Activated CD4-positive, alpha-beta T cell treated with anti-CD3 and anti-CD28 coated beads, Interleukin-2, amount 10 ng/mL, durations not matched to agents 24 days and 14 days (primary cell): ENCODE measurements at places on chromosomes 7 and 10.

DNA sequence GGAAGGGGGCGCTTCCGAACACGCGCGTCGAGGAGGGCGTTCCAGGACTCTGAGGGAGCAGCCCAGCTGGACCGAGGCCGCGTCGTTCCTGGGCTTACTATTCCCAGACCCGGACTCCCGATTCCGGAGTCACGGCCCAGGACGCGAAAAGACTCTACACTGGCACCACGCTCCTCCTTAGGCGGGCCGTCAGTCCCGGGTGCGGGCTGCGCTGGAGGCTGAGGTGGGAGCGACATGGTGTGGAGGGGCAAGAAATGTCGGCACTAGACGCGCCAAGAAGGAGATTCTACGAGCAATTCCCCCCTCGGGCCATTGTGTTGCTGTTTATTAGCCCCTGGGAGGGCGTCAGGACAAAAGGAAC, 584 bp upstream of the RUNDC3B start:
- no peak overlapping the region for H3K27ac ChIP-seq
- H3K27me3 ChIP-seq, result peaks cover 27% of the 10 kb centered on the region
- no peak for DNase-seq

DNA sequence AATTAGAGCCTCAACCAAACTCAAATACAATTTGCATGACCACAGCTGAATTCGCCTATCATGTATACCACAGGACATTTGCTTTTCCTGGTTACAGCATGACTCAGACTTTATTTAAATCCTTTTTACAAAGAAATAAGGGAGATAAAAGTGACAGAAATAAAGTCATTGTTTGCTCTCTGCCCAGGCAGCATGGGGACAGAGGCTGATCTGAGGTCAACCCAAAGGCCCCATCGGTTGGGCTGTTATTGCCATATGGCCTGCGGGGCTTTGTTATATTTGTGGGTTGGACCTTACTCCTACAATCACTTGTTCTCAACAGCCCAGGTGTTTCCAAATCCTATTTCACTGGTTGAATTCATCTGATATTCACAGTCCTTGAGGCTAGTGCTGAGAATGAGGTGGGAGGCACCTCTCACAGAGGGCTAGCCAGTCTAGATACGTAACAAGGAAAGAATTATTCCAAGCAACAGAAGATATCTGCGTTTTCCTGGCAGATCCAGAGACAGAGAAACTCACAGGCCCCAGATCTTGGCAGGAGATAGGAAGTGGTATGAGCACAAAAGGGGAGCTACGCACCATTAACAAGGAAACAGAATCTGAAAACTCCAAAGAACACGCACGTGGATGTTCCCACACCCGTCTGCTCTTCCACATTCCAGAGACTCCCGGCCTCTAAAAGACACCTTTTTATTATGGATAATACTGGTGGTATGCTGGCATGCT, 117.3 kb downstream of the HIPK2 start:
- H3K4me3 ChIP-seq, result no peak overlapping the region
- H3K27ac ChIP-seq, result no peak overlapping the region
- no peaks in the 10 kb centered on the region for H3K27me3 ChIP-seq
- peaks cover 16% of the 10 kb centered on the region for H3K4me1 ChIP-seq
- peaks cover 13% of the 10 kb centered on the region for H3K36me3 ChIP-seq
- no peak for DNase-seq

DNA sequence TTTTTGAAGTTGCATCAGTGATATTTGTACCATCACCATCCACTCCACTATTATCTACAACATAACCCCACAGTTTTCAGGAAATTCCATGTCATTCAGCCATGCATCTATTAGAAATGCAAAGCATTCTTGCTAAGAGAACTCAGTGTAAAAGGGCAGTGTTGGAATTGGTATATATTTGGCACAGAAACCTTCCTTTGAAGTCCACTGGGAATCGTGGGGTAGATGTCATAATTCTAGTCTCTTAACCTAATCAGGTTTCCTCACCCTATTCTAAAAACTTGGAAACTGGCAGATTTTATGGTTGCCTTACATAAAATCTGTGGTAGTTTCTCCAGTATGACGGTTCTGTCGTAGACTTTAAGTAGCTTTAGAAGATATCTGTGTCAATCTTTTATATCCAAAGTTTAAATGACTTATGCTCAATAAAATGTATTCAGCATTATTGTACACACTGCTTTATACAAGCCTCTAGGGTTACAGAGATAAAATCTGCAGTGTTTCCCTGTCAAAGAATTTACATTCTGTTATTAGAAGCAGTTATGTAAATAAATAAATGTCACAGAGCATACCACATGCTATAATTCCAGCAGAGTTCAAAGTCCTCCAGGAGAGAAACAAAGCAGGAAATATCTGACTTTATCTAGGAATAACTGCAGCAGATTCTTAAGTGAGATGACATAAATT, 704.4 kb upstream of the CELF2 start:
- H3K4me3 ChIP-seq, result no peak overlapping the region
- no peaks in the 10 kb centered on the region for H3K27me3 ChIP-seq
- H3K27ac ChIP-seq, result no peak overlapping the region

DNA sequence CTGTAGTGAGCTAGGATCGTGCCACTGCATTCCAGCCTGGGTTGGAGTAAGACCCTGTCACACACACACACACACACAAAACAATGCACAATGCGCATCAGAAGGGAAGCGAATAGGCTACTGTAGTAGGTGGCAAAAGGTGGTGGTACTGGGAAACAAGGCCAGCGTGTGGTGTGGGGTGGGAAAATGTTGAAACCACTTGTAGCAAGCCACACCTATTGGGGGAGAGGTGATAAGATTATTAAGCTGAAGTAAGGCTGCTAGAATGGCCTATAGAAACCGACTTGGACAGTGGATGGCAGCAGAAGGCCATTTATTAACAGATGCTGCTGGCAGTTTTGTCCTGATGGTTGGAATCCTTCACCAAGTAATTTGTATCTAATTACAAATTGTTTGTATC, 7.2 kb upstream of the CHCHD1 start:
- H3K27ac ChIP-seq, result no peak overlapping the region
- peaks cover 49% of the 10 kb centered on the region for H3K4me1 ChIP-seq
- H3K36me3 ChIP-seq, result peaks cover 66% of the 10 kb centered on the region

DNA sequence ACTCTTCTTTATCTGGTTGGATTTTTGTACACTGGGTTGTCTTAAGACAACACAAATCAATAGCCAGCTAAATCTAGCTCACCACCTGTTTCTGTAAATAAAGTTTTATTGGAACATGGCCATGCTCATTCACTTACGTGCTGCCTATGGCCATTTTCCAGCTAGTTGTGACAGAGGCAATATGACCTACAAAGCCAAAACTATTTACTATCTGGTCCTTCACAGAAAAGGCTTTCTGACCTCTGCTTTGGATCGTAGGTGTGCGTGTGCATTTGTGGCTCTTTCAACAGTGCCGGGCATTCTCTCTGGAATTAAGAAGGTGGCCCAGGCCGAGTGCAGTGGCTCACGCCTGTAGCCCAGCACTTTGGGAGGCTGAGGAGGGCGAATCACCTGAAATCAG, 45.5 kb downstream of the NRAP start:
- H3K4me3 ChIP-seq, result no peak overlapping the region
- no peak overlapping the region for H3K27ac ChIP-seq
- H3K27me3 ChIP-seq, result peaks cover 20% of the 10 kb centered on the region
- DNase-seq, result no peak
- no peaks in the 10 kb centered on the region for H3K36me3 ChIP-seq

DNA sequence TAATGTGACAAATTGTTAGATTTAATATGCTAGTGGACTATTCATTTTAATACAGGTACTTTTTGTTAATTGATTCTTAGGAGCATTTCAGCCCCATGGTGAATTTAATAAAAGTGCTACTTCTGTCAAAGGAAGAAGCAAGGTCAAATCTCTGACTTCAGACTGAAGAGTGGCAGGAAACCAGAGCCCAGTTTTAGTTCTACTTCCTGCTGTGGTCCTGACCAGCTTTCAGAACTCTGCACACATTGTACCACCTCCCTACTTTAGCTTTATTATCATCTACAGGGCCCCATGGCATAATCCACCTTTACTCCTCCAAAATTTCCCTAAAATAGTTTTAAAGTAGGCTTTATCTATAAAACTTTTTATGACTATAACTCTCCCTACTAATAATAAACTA, 33.7 kb downstream of the CTTNBP2 start:
- H3K36me3 ChIP-seq, result no peaks in the 10 kb centered on the region
- H3K4me3 ChIP-seq, result no peak overlapping the region
- H3K27me3 ChIP-seq, result no peaks in the 10 kb centered on the region
- peak; percentile 33 for DNase-seq
- no peak overlapping the region for H3K27ac ChIP-seq

DNA sequence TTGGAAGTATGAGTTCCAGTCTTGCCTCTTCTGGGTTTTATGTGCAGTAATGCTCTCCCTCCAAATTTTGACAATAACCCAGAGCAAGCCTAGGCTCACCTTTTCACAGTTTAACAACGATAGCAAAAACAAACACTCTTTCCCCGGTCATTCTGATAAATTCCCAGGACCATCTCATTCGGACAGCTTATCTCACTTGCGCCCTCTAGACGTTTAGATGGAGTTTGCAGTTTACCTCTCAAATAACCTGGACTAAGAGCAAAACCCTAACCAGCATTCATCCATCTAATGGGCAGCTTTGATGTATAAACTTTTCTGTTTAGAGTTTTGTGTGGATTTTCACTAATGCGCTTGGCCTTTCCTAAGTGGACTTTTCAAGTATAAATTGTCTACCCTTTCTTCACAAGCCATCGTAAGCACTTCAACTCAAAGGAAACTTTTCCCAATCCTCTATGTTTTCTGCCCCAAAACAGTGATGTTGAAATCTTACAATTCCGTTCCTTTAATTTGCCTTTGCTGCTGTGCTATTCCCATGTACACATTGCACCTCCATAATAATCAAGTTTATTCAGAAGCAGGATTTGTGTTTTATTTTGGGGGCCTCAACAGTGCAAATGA, 114.9 kb downstream of the HDAC9 start:
- no peak overlapping the region for H3K4me3 ChIP-seq
- no peak for DNase-seq
- peaks cover 2% of the 10 kb centered on the region for H3K4me1 ChIP-seq
- H3K36me3 ChIP-seq, result no peaks in the 10 kb centered on the region
- H3K27ac ChIP-seq, result no peak overlapping the region
- H3K27me3 ChIP-seq, result no peaks in the 10 kb centered on the region

GRCh38 chr7:12646139-12646538, 41.3 kb upstream of the ARL4A start:
- no peak overlapping the region for H3K27ac ChIP-seq
- no peak for DNase-seq
- peaks cover 2% of the 10 kb centered on the region for H3K27me3 ChIP-seq
- H3K4me3 ChIP-seq, result no peak overlapping the region
- no peaks in the 10 kb centered on the region for H3K4me1 ChIP-seq

GRCh38 chr7:158054611-158055010, 533.0 kb downstream of the PTPRN2 start:
- no peak overlapping the region for H3K4me3 ChIP-seq
- H3K27me3 ChIP-seq, result no peaks in the 10 kb centered on the region
- H3K36me3 ChIP-seq, result no peaks in the 10 kb centered on the region
- no peaks in the 10 kb centered on the region for H3K4me1 ChIP-seq

- H3K36me3 ChIP-seq, result no peaks in the 10 kb centered on the region
- no peak overlapping the region for H3K27ac ChIP-seq
Observed at GRCh38 chr7:115183431-115184057, 261.6 kb downstream of the MDFIC start.

GRCh38 chr7:27730112-27730511, 9.8 kb upstream of the TAX1BP1 start:
- no peaks in the 10 kb centered on the region for H3K36me3 ChIP-seq
- no peak overlapping the region for H3K4me3 ChIP-seq
- no peak overlapping the region for H3K27ac ChIP-seq
- no peak for DNase-seq

DNA sequence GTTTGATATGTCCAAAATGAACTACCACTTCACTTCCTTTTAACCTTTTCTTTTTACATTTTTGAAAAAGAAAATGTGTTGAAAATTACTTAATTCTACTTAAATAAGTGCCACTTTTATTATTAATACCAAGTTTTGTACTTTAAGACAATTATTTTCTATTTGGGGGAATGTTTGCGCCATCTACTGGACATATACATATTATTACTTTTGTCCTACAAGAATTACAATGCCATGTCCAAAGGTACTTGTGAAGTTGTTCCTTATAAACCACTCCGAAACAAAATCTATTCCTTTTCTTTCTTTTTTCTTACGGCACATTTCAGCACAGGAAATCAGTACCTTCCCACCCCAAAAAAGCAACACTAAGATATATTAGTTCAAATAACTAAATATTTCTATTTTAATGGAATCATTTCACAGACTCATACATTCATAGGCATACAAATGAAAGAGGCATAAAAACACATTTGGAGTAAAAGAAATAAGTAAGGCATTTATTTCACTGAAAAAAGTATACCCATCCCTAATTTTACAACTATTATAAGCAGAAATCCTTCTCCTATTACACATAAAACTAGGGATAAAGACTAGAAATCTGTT, 169.9 kb downstream of the RNF133 start:
- H3K4me3 ChIP-seq, result no peak overlapping the region
- H3K4me1 ChIP-seq, result no peaks in the 10 kb centered on the region
- DNase-seq, result no peak
- H3K36me3 ChIP-seq, result no peaks in the 10 kb centered on the region

- H3K27me3 ChIP-seq, result no peaks in the 10 kb centered on the region
- H3K27ac ChIP-seq, result no peak overlapping the region
- no peak for DNase-seq
- no peaks in the 10 kb centered on the region for H3K4me1 ChIP-seq
Observed at GRCh38 chr10:34918060-34918775, 103.1 kb upstream of the PARD3 start.

DNA sequence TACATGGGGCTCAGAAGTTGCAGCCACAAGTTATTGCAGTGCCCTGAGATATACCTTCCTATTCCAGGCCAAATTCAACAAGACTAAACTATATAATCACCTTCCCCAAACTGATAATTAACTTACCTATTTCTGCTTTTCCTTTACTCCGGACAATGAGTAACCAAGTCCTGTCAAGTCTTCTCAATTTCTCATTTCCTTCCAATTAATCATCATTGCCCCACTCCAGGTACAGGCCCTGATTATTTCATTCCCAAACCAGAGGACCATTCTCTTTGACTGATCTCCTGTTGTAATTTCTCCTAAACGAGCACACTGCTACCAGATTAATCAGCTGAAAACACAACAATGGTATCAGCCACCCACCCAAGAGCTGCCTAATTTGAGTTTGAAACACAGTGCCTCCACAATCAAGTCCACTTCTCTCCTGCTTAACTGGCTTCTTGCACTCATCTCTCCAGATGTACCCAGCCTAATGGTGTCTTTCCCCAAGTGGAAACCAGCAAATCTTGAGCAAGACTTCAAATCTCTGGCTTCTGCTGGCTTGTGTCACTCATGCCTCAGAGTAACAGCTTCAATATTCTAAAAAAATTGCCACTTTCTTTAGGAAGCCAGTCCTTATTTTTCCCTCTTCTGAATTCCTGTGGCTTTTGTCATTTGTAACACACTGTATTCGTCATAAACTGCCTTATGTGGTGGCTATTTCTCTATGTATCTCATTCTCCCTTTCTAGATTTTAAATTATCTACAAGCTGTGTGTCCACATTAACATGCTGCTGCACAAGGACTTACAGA, 89.1 kb downstream of the CDK6 start:
- no peaks in the 10 kb centered on the region for H3K27me3 ChIP-seq
- peaks cover 57% of the 10 kb centered on the region for H3K36me3 ChIP-seq
- H3K4me3 ChIP-seq, result no peak overlapping the region
- H3K27ac ChIP-seq, result peak overlapping the region; percentile 27
- no peak for DNase-seq

- peaks cover 12% of the 10 kb centered on the region for H3K4me1 ChIP-seq
- H3K4me3 ChIP-seq, result peak overlapping the region; percentile 83
- peaks cover 38% of the 10 kb centered on the region for H3K27me3 ChIP-seq
- no peaks in the 10 kb centered on the region for H3K36me3 ChIP-seq
- peak; percentile 82 for DNase-seq
- H3K27ac ChIP-seq, result peak overlapping the region; percentile 71
Observed at GRCh38 chr7:518630-519483, 789 bp downstream of the PDGFA start.
